ENCODE measurements at places on chromosomes 6 and 20.

DNA sequence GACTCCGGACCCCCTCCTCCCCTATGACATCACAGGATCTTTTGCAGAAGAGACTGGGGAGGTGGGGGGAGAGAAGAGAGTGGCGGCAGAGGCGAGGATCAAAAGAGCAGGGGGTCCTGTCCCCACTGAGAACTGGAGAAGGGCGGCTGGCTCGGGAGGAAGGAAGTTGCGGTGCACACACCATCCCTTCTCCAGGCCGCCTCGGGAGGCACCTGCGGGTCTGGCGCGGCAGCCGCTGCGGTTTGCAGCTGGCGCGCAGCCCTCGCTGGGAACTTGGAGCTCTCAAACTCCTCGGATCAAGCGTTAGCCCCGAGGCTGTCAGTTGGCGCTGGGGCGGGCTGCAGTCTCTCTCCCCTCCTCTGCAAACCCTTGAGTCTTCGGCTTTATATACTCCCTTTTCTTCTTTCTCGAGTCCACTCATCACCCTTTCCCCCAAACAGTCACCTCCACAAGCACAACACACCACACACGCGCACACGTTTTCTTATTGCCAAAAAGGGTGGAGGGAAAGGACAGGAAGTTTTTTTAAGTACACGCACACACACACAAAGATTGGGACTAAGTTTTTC is 180.7 kb downstream of the TBXT start:
- no peak for DNase-seq

- peak; percentile 27 for DNase-seq
These were observed 636 bp downstream of the ELOVL2 start for GRCh38 chr6:11043378-11043960.

DNA sequence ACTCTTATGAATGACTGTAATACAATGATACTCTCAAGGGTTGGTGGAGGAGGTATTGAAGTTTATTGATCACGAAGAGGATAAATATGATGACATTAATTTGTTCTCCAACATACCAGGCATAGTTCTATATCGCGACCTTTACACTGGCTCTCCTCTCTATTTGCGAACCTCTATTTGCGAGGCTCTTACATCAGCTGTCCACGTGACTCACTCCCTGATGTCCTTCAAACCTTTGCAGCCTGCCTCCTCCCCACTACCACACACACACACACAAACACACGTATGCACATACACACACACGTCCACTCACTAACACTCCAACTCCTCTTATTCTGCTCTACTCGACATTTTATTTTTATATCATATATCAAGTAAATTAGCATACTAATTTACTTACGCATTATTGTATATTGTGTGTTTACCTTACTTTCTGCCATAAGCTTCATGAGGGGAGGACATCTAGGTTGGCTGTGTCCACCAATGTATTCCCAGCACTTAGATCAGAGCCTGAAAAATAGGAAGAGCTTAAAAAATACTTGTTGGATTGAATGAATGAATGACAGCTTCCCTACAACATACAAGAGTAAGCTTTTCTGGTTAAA is 53.3 kb upstream of the TNFRSF21 start:
- DNase-seq, result peak; percentile 23

GRCh38 chr6:170291271-170292110 is 613 bp upstream of the DLL1 start:
- DNase-seq, result no peak

- no peak for DNase-seq
These were observed 17.5 kb downstream of the PTK7 start for GRCh38 chr6:43093436-43094289.

GRCh38 chr6:156801712-156802111 is 24.5 kb downstream of the ARID1B start:
- no peak for DNase-seq

DNA sequence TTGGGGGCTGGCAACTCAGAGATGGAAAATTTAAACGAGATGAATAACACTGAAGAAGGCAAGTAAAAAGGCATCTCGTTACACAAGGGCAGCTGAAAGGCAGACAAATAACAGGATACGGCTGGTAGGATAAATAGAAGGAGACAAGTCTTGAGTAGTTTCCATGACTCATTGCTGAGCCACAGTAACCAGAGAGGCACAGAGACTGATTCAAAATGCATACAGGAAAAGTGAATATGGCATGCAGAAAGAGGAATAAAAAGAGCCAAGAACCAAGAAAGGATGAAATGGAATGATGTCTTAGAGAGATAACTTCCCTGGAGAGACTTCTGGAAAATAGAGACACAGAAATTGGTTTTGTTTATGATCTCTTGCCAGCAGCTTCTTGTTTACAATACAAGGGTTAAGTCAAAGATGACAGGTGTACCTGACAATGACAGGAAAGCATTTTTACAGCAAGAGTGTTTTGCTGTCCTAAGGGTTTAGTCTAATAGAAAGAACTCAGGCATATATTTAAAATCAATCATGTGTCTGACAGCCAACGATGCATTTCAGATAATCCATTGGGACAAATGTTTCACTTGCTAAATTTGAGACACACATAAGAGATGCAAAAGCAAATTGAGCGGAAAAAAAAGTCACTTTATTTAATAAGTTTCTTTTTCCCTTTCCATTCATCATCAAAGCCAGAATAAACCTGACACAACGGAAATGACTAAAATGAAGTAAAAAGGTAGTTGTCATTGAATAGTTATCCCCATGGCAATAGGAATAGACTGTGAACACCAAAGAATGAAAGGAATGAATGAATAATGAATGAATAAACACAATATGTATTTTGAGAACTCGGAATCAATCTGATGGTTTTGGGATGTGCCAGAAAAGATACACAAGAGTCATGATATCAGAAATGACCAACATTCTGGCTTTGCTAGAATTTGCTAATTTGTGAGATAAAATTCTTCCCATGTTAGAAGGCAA is 68.0 kb upstream of the KCNQ5 start:
- DNase-seq, result no peak

- no peak for DNase-seq
These were observed 36.6 kb upstream of the ADTRP start for GRCh38 chr6:11815231-11815630.

GRCh38 chr6:117546674-117547073 is 55.6 kb downstream of the GOPC start:
- no peak for DNase-seq

DNA sequence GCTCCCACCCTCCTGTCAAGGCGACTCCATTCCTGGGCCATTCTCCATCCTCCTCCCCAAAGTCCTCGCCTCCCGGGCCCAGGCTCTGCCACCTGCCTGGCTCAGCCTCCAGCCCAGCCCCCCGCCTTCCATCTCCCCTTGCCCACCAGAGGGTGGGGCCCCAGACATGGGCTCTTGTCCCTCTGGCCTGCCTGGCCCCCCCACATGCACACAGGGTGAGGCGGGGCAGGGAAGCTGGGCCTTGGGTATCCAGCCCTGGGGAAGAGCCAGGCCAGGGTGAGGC is 95.2 kb downstream of the YTHDF1 start:
- DNase-seq, result no peak

DNA sequence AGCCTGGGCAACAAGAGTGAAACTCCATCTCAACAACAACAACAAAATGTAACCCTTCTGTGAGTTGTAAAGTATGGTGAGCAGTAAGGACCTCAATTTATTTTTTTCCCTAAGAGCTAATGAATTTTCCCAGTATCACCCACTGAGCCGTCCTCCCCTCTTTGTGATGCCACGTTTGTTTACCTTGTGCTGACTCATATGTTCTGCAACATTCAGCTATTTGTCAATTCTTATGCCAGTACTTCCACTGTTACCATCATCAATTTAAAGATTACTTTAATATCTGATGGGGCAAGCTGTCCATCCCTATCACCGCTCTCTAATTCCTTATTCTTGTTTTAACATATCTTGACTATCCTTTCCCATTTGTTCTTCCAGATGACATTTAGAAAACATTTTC is 37.5 kb downstream of the MAK start:
- DNase-seq, result peak; percentile 12

DNA sequence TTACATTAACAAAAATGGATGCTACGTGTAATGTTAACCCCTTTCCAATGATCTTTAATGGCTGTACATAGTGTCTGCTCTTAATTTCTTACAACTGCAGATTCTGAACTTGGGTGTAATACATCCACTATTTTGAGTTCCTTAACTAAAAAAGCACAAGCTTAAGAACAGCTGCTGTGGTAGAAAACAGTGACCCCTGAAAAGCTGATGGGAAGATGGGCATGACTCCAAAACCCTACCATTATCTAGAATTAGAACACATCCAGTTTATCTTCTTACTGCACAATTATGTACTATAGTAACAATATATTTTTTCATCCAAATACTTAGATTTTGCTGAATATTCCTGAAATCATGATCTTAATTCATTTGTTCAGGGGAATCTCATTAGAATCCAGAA is 49.3 kb downstream of the LYRM4 start:
- DNase-seq, result peak; percentile 60

DNA sequence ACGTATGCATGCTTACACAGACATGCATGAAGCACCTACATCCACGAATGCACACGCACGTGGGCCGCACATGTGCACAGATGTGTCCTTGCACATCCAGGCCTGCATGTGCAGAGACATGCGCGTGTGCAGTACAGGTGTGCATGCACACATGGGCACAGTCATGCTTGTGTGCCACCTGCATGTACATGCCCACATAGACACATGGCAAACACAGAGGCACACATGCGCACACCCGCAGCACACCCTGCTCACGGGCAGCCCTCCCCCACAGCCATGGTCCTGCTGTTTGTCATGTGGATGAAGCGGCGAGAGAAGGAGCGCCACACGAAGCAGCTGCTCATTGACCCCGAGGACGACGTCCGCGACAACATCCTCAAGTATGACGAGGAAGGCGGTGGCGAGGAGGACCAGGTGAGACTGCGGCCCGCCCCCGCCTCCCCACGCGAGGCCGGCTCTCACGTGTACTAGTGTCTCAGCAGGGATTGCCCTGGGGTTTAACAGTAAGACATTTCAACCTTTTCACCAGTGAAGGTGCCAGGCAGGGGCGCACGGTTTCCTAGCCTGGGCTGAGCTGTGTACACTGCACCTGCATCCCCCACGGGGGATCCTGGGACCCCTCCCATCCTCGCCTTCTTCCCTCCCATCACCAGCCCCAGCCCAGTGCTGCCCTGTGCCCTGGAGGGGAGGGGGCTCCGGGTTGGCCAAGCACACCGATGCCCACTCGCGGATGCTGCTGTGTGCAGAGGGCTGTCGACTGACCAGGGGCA is 132.8 kb downstream of the TAF4 start:
- no peak for DNase-seq

GRCh38 chr20:54029176-54029575 is 41.2 kb downstream of the BCAS1 start:
- no peak for DNase-seq

- DNase-seq, result no peak
These were observed 20.5 kb downstream of the EPB41L1 start for GRCh38 chr20:36175016-36175415.

GRCh38 chr6:161169035-161169434 is 104.8 kb downstream of the AGPAT4 start:
- DNase-seq, result no peak

DNA sequence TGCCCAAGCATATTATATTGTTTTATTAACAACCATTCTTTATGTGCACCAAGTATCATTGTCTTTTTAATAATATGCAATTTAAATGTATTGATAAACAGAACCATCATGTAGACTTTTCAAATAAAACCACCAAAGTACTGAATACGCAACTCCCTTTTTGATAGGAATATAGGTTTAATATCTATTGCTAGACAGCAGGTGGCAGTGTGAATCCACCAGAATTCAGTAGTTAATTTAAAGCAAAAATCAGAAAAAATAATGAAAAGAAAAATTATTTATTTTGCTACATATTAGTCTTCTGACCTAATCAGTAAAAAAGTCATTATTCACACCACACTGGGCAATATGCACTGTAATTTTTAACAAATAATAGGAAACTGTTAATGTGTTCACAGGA is 143.7 kb downstream of the KLHL32 start:
- DNase-seq, result peak; percentile 29

GRCh38 chr6:168504366-168504765 is 63.4 kb downstream of the SMOC2 start:
- no peak for DNase-seq

DNA sequence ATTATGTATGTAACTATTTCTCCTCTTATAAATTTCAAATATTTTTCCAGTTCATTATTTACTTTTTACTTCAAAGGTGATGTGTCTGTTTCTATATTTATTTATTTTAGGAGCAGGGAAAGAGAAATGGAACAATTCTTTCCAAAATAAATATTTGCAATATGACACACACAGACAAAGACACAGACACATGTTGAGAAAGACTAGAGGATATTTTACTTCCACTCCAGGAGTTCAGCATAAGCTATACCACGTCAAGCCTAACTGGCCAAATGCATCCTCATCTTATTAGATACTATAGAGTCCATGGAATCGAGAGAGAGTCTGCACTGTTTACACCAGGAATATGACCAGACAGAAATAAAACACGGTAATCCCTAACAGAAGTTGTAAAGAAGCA is 13.3 kb downstream of the RALGAPA2 start:
- DNase-seq, result no peak

DNA sequence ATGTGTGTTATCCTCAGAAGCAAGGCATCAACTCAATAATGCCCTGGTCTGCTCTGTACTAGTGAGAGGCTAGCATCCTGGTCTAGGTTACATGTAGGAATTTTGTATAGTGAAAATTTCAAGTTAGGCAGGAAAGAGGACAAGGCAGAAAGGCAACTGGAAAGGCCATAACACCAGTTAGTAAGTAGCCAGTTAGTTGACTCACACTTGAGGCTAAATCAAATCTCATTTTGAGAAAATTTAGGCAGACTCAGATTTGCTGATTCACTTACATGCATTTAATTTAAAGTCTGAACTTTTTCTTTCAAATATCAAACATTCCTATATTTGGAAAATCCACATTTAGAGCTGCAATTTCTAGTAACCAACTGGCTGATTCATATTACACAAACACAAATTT is 184.5 kb upstream of the TCF21 start:
- no peak for DNase-seq

DNA sequence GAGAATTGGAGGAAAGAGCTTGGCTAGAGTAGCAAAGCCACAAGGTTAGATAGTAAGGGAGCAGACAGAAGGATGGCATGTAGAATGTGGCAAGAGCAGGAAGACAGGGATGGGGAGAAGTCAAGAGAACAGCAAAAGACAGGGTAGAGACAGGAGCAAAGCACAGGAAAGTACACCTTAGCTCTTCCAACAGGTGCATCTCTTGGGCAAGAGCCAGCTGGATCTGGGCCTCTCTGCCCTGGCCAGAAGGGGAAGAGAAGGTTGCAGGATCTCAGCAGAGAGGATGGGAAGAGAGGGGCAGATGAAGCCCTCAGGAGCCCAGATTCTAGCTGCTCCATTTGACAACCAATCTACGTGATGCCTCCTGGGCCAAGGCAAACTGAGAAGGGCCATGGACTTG is 16.7 kb downstream of the SCUBE3 start:
- no peak for DNase-seq

DNA sequence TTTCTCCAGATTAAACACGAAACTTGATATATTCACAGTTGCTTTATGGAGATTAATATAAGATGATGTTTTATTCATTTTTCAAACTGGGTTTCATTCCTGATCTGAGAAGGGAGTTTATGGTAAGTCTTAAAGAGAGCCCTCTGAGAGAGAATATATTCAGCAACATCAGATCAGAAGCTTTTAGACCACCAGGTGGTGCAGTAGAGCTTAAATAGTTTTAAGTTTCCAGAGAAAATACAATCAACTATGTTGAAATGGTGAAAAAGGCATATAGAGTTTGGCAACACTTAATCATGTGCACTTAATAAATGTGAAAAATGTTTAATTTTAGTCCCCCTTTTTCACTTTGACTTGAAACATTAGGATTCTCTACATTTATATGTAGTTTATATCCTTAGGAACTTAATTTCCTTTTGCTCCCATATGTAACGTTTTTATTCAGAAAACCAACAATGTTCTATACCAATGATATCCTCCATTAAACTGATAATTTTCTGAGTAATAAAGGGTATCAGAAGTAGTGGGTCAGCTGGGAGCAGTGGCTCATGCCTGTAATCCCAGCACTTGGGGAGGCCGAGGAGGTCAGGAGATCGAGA is 86.4 kb upstream of the CLDN20 start:
- peak; percentile 48 for DNase-seq
